ENCODE measurements at places on chromosomes 16 and 17. TPM values are rescaled to one million over a fixed set of nuclear protein-coding genes. Genes with fewer than 3 reads are reported as not detected.

GRCh38 chr16:3596101-3596861, 15.1 kb downstream of the SLX4 start:
- H3K4me1 ChIP-seq: no peaks in the 10 kb centered on the region
- no peak overlapping the region for H3K4me3 ChIP-seq
- DNase-seq: no peak
- no peaks in the 10 kb centered on the region for H3K36me3 ChIP-seq
- no peaks in the 10 kb centered on the region for H3K27me3 ChIP-seq

DNA sequence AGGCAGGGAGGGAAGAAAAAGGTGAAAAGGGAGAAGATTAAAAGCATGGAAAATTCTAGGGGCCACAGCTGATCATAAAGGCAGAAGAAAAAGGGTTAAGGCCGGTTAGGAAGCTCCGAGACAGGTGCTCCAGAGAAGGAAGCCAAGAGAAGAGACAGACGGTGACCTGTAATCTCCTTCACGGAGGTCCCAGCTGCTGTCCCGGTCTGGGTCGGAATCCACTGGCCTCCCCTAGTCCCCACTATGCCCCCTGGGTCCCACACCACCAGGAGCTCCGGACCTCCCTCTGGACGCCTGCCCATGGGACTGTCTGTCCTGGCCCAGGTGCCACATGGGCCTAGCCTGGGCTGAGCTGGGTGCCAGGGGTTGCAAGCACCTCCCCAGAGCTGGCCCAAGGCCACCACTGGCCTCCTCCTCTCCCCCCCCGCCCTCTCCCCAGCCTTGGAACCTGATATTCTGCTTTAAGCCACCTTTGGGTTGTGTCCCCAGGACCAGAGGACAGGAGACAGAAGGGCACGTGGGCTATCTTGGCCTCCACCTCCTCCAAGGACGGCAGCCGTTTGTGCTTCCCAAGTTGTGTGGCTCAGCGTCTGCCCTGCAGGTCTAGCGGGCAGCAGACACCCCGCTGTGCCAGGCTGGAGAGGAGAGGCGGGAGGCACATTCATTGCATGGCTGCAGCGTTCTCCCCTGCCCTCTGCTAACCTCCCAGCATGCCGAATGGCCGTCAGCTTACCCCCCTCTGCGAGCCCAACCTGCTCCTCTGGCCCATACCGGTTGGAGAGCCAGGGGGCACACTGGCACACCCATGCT, 102.4 kb downstream of the ENGASE start:
- no peak for DNase-seq
- H3K4me1 ChIP-seq: no peaks in the 10 kb centered on the region
- no peaks in the 10 kb centered on the region for H3K36me3 ChIP-seq
- no peaks in the 10 kb centered on the region for H3K27me3 ChIP-seq
- no peak overlapping the region for H3K27ac ChIP-seq

DNA sequence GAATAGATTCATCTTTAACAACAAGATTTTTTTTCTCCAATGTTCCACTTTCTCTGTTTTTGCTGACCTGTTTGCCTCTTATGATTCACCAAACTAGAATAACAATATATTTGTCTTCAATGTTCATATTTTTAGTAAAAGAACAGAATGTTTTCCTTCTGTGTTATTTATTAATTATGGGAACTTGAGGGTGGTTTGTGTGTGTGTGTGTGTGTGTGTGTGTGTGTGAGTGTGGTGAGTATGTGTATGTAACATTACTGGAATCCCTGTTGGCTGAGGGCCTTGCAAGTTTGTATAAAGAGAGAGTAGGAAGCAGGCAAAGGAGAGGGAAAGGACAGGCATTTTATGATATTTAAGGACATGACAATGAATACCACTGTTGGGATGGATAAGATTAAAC, 13.8 kb downstream of the STXBP4 start:
- no peaks in the 10 kb centered on the region for H3K36me3 ChIP-seq
- peaks cover 2% of the 10 kb centered on the region for H3K4me1 ChIP-seq
- no peak overlapping the region for H3K4me3 ChIP-seq
- peak; percentile 50 for DNase-seq
- no peaks in the 10 kb centered on the region for H3K27me3 ChIP-seq
- no peak overlapping the region for H3K27ac ChIP-seq

DNA sequence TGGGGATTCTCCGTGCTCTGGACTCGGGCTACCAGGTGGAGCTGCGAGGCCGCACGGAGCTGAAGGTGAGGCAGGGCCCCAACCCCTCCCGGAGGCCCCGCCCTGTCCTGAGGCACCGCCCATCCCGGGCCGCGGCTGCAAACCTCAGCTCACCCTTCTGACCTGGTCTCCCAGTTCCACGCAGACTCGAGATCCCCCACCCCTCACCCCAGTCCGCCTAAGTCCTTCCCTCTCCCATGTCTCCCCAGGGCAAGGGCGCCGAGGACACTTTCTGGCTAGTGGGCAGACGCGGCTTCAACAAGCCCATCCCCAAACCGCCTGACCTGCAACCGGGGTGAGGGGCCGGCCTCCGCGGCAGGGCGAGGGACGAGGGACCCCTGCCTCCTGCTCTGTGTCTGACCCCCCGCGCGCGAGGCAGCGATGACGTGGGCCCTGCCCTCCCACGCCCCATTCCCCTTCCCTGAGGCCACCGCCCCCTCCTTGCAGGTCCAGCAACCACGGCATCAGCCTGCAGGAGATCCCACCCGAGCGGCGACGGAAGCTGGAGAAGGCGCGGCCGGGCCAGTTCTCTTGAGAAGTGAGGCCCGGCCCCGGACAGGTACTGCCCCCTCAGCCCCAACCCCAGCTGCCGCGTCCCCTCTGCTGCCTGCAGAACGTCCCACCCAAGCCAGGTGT, 13.7 kb downstream of the GUCY2D start:
- H3K27ac ChIP-seq: no peak overlapping the region
- peak overlapping the region; percentile 7 for H3K4me3 ChIP-seq
- peaks cover 5% of the 10 kb centered on the region for H3K4me1 ChIP-seq
- H3K36me3 ChIP-seq: no peaks in the 10 kb centered on the region

DNA sequence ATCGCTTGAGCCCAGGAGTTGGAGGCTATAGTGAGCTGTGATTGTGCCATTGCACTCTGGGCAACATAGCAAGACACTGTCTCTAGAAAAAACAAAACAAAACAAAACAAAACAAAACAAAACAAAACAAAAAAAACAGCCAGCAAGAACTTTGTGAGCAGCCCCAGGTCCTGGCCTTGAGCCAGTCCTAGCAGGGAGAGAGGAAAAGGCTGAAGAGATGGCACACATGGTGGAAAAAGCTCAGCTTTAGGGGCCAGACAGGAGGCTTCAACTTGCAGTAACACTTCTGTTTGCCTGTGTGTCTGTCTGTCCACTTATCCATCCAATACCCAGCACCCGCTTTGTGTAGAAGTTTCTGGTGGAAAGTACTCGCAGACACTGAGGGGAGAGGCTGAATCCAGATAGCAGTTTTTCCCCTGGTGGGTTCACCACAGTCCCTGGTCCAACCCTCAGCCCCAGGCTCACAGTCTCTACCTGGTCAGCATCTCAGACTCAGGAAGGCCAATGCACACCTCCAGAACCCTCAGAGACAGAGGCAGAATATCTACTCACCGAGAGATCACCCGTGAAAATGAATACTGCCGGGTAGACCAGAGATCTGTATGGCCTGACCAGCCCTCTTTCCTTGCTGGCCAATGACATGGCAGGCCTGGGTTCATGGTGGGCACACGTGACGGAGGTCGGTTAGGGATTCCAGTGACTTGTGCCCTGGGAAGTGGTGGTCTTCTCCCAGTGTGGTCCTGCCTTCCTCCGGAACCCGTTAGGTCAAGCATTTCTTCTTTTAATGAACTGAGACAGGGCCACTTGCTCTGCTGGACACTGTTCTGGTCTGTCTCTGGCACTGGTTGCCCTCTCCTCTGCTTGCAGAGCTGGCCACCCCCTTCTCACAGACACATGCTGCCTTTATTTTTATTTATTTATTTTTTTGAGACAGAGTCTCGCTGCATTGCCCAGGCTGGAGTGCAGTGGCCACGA, 79.5 kb upstream of the DNAJA2 start:
- no peak for DNase-seq
- no peaks in the 10 kb centered on the region for H3K4me1 ChIP-seq
- H3K36me3 ChIP-seq: no peaks in the 10 kb centered on the region
- no peak overlapping the region for H3K4me3 ChIP-seq
- H3K27me3 ChIP-seq: no peaks in the 10 kb centered on the region
- H3K27ac ChIP-seq: no peak overlapping the region

CCL17 gene
- not detected for total RNA-seq

- H3K4me3 ChIP-seq: no peak overlapping the region
- no peaks in the 10 kb centered on the region for H3K36me3 ChIP-seq
- DNase-seq: no peak
Measured at GRCh38 chr17:64123114-64123513, 6.8 kb downstream of the ERN1 start.

DNA sequence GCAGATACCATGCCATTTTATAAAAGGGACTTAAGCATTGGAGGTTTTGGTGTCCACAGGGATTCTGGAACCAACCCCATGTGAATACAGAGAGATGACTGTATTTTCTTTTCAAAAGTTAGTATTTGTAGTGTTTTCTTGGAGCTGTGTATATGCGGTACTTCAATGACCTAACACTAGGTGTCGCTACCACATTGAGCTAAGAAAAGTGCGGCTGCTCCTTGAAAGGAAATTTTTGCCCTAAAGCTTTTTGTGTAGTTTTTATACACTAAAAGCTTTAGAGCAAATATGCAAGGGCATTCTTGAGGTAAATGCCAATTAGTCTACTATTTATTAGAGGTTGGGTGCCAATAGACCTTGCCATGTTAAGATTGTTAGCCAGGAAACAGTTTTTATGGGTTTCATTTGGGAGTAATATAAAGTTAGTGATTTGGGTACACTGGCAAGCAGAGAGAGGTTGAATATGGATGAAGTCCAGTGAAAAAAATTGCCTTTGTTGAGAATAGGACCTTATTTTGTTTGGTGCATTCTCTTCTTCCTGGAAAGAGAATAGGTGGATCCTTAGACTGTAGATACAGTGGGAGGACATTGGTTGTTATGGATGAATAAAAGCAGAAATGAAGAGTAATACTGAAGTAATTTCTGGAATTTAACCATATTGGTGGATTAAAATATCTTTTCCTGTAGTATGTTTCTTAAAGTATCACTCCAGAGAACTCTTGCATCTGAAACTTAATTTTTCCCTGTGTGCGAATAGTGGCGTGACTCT, 43.3 kb downstream of the BCAS3 start:
- no peak overlapping the region for H3K4me3 ChIP-seq
- no peak overlapping the region for H3K27ac ChIP-seq
- no peaks in the 10 kb centered on the region for H3K4me1 ChIP-seq
- no peaks in the 10 kb centered on the region for H3K27me3 ChIP-seq
- peak; percentile 33 for DNase-seq
- no peaks in the 10 kb centered on the region for H3K36me3 ChIP-seq

- no peaks in the 10 kb centered on the region for H3K27me3 ChIP-seq
- H3K4me3 ChIP-seq: no peak overlapping the region
- H3K36me3 ChIP-seq: no peaks in the 10 kb centered on the region
- no peak overlapping the region for H3K27ac ChIP-seq
Measured at GRCh38 chr17:76152591-76152990, 11.5 kb upstream of the FOXJ1 start.

GRCh38 chr17:76276461-76277299, 11.5 kb downstream of the UBALD2 start:
- H3K27me3 ChIP-seq: no peaks in the 10 kb centered on the region
- no peak for DNase-seq
- no peak overlapping the region for H3K4me3 ChIP-seq
- no peak overlapping the region for H3K27ac ChIP-seq

- H3K4me3 ChIP-seq: no peak overlapping the region
- no peaks in the 10 kb centered on the region for H3K27me3 ChIP-seq
- no peak overlapping the region for H3K27ac ChIP-seq
- H3K4me1 ChIP-seq: no peaks in the 10 kb centered on the region
- H3K36me3 ChIP-seq: no peaks in the 10 kb centered on the region
- DNase-seq: no peak
Measured at GRCh38 chr16:88677721-88678120, 8.6 kb downstream of the SNAI3 start.

ATXN2L gene
- total RNA-seq: 143 TPM

DNA sequence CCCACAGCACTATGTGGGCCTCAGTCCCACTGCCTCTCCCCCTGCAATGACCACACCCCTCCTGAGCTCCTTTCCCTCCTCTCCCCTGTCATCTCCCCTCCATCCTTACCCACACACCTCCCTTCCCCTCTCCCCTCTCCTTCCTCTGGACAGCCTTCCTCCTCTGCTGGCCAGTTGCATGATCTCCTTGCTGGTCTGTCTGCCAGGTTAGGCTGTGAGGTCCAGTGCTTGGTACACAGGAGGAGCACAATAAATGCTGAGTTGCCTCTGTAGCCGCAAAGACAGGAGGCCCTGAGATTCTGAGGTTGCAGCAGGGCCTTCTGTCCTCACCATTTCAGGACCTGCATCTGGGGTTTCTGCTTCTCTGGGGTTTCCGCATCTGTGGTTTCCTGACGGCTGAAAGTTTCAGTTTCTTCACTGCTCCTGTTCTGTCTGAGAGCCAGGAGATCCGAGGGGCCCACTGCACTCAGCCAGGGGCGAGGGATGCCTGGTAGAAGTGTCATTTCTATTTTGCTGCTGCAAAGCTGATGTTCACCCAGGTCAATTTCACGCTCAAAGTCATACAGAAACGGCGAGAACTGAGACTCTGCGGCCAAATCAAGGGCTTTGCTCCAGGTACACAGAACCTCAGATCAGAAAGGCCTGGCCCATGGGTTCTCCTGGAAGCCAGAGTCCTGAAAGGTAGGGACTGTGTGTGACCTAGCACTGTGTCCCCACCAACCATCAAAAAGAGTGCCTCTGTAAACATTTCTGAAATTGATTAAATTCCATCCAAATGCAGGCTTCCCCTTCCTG, 4.6 kb upstream of the SLC12A3 start:
- no peak for DNase-seq
- H3K27me3 ChIP-seq: no peaks in the 10 kb centered on the region
- no peaks in the 10 kb centered on the region for H3K36me3 ChIP-seq
- no peak overlapping the region for H3K4me3 ChIP-seq

GRCh38 chr16:53022374-53022773, 30.3 kb downstream of the CHD9NB start:
- no peaks in the 10 kb centered on the region for H3K4me1 ChIP-seq
- DNase-seq: no peak
- H3K27me3 ChIP-seq: no peaks in the 10 kb centered on the region
- H3K27ac ChIP-seq: no peak overlapping the region
- no peaks in the 10 kb centered on the region for H3K36me3 ChIP-seq

FOXJ1 gene
- 168 TPM for total RNA-seq

HSD17B1 gene
- total RNA-seq: 5.3 TPM

DNA sequence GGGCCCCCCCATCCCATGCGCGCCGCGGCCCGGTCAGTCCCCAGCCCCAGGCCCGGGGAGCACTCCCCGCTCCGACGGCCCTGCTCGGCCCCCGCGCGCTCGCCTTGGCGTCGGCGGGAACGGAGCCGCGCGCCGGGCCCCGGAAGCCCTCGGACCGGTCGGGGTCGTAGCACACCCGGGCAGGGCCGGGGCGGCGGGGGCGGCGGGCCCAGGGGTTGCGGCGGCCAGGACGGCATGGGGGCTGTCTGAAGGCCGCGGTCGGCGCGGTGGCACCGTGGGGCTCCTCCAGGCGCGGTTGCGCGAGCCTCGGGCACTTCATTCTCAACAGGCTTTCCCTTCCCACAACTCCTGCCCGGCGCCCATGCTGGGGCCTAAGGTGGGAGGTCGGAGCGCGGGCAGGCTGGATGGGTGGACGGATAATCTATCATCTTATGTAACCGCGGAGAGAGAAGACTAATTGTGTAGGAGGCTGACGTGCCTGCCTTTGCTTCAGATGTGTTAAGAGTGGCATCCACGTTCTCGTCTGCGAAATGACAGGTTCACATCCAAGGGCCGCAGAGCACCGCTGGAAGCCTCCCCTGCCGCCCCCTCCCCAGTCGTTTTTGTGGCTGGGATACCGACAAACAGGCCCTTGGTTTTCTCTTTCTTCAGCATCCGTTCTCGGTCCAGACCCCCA, 708 bp downstream of the BAIAP2 start:
- no peak overlapping the region for H3K27ac ChIP-seq
- DNase-seq: no peak
- peak overlapping the region; percentile 63 for H3K4me3 ChIP-seq
